ENCODE measurements at places on chromosomes 4 and X.

GRCh38 chr4:110483516-110483915 lies 7.6 kb downstream of the ENPEP start:
- no peak for DNase-seq

- DNase-seq = no peak
These were observed 200.7 kb upstream of the IL15 start for GRCh38 chr4:141435446-141436225.

DNA sequence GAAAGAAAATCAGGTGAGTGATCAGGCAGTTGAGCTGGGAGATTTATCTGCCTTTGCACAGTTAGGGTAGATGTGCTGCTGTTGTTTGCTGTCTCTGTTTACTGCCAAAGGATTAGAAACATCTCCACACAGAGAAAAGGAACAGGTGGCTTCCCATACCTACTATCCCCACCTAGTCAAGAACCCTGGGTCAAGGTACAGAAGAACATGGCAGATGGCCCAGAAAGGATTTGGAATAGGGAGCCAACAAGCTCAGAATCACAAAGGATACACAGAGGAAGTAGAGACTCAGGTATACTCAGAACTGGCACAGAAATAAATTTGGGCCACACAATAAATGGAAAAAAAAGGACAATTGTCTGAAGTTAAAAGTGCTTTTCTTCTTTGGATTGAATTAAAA lies 64.3 kb downstream of the TIGD2 start:
- DNase-seq = no peak

- no peak for DNase-seq
These were observed 43.9 kb upstream of the MTMR1 start for GRCh38 chrX:150649096-150649870.

DNA sequence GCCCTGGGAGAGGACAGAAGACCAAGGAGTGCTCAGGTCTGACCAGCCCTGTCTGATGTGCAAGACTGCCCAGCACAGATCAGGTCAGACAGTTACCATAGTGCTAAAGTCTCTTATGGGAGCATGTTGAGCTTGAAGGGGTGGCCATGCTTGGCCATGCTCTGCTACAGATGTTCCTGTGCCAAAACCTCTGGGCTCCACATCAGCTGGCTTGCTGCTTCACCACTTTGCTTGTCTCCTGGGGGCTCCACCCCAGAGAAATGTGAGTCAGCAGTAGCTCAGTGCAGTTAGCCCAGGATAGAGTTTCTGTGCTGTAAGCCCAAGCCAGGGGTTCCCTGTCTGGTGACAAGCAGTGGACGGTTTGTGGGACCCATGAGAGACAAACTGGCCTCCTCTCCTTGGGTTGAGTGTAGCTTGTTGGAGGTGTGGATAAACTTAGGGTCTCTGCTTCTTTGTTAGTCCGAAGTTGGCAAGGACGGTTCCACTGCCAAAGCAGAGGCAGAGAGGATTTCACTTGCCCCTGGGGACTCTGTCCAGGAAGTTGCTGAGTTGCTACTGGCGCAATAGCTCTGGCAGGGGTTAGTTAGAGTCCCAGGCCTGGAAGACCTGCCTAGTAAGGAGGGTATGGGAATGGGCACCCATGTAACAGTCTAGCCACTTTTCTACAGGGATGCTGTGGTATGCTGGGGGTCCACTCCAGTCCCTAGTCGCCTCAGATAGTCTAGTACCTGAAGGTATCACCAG lies 8.7 kb upstream of the TMSB15C start:
- no peak for DNase-seq

DNA sequence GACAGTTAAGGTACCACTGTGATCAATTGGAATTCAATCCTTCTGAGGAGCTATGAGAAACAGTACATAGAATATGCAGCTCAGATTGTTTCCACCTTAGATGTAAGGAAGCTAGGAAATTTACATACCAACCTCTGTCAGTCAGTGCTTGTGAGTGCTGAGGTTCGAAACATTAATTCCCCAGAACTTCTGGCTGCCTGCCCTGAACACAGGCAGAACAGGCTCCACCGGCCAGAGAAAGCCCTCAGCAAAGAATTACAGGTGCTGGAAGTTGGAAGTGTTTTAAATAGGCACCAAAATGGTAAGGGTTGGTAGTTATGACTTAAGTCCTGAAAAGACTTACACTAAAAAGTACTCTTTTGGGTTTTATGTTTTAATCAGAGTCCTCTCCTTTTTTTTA lies 651.8 kb downstream of the C4orf33 start:
- DNase-seq = no peak

GRCh38 chr4:5054532-5054931 lies 3.3 kb downstream of the STK32B start:
- no peak for DNase-seq

DNA sequence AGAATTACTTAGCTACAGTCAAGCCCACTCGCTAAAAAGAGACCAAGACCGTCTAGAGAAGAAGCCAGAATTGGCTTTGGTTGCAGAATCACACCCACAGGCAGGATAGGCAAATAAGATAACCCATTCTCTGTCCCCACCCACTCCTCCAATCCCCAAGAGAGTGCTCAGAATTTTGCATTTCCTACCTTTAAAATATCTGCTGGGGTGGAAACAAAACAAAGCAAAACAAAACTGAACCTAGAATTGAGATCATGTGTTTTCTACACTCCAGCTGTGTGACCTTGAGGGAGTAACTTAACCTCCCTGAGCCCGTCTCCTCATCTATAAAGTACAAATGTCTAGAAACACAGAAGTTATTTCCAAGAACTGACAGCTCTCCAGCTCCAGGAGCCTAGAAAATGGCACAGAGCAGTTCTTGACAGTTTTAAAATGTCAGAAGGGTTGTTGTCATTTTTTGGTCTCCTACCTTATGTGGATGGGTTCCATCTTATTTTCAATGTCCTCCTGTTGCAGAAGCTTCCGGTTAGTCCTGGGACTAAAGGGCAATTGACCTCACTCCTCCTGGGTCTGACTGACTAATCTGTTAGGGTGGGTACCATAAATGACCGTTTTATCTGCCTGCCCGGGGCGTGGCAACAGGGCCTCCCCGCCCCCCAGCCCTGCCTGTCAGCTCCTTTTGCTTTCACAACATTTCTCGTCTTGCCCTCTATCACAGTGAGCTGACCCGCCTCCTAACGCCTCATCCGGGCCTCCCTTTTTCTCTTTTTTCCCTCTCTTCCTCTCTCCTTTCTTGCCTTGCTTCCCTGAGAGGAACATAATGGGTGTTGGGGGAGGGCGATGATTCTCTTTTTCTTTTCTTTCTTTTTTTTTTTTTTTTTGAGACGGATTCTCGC lies 114.0 kb downstream of the RBM47 start:
- no peak for DNase-seq

GRCh38 chrX:149097786-149098185 lies 407.3 kb downstream of the IDS start:
- no peak for DNase-seq

- DNase-seq = no peak
These were observed at the start of gene MAOA for GRCh38 chrX:43656005-43656494. TSS of gene MAOA (plus strand) at chrX:43656299. CDS start at chrX:43656342, 43 bp downstream.

GRCh38 chrX:53253293-53254020 lies 27.9 kb downstream of the IQSEC2 start:
- DNase-seq = no peak

- DNase-seq = no peak
These were observed 517 bp downstream of the LEF1 start for GRCh38 chr4:108168160-108168670.

- no peak for DNase-seq
These were observed 441.7 kb downstream of the ARAP2 start for GRCh38 chr4:35802644-35803043.

- no peak for DNase-seq
These were observed 34.6 kb downstream of the PRPS2 start for GRCh38 chrX:12825801-12826200.

DNA sequence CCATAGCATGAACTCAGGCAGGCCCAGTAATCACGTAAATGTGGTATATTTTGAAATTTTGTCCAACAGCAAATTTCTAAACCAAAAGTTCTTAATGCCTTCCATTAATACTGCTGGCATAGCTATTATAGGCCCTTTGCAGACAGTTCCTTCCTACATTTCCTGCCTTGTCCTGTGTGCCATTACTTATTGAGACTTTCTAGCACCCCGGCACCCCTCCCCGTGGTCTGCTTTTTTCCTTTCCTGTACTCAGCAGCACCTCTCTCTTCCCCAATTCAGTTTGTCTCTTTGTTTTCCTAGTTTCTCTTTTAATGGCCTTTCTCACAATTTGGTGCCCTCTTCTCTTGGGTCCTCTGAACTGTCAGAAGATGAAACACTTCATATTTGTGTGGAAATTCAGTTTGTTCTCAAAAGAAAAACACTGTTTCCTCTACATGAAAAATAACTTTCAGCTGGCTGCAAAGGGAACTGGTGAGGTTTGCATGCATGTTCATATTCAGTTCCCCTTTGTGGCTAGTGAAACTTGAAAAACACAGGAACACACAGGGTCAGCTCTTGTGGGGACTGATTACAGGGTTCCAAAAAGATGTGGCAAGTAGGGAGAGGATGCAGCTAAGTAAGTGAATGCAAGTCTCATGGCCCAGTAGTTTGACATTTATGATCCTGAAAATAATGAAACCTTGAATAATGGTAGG lies 17.1 kb downstream of the GPR34 start:
- DNase-seq = no peak

GRCh38 chr4:75484190-75484589 lies 30.0 kb downstream of the RCHY1 start:
- no peak for DNase-seq

- DNase-seq = no peak
These were observed 3.5 kb downstream of the EDA2R start for GRCh38 chrX:66635360-66635759.

- no peak for DNase-seq
These were observed 32.9 kb upstream of the GRID2 start for GRCh38 chr4:92270908-92271307.

GRCh38 chr4:132227151-132227856 lies 921.8 kb upstream of the PCDH10 start:
- no peak for DNase-seq

DNA sequence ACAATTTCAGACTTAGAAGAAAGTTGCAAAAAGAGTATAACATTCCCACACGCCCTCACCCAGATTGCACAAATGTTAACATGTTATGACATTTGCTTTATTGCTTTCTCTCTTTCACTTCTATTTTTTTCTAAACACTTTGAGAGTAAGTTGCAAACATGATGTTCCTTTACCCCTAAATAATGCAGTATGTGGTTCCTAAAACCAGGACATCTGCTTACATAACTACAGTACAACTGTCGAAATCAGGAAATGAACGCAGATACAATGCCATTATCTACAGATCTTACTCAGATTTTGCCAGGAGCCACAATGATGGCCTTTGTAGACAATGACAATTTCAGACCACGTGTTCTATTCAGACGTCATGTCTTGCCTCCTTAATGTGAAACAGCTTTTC lies 22.4 kb downstream of the SH3TC1 start:
- DNase-seq = no peak

- DNase-seq = no peak
These were observed 127.1 kb downstream of the SLC7A11 start for GRCh38 chr4:138115053-138115452.

DNA sequence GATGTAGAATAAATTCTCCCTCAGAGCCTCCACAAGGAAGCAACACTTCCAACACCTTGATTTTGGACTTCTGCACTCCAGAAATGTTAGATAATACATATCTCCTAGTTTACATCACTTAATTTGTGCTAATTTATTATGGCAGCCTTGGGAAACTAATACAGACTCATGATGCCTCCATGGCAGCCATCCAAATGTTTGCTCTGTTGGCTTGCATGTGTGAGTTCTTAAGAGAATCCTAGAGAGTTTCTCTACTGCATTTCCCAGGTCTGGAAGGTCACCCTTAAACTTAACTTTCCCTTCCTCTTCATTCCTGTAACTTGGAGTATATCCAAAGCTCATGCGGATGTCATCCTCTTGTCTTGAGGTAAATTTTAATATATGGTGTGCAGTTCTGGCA lies 956.1 kb downstream of the ADGRL3 start:
- DNase-seq = no peak

- no peak for DNase-seq
These were observed at the start of gene NKX1-1 for GRCh38 chr4:1406394-1406980. TSS of gene NKX1-1 (minus strand) at chr4:1406442. CDS start at chr4:1406442, 0 bp downstream.

- no peak for DNase-seq
These were observed 85.0 kb upstream of the FAM241A start for GRCh38 chr4:112060212-112060611.

GRCh38 chr4:90495936-90496335 lies 368.7 kb downstream of the CCSER1 start:
- no peak for DNase-seq

GRCh38 chr4:153142700-153143438 lies 61.4 kb upstream of the TRIM2 start:
- no peak for DNase-seq

DNA sequence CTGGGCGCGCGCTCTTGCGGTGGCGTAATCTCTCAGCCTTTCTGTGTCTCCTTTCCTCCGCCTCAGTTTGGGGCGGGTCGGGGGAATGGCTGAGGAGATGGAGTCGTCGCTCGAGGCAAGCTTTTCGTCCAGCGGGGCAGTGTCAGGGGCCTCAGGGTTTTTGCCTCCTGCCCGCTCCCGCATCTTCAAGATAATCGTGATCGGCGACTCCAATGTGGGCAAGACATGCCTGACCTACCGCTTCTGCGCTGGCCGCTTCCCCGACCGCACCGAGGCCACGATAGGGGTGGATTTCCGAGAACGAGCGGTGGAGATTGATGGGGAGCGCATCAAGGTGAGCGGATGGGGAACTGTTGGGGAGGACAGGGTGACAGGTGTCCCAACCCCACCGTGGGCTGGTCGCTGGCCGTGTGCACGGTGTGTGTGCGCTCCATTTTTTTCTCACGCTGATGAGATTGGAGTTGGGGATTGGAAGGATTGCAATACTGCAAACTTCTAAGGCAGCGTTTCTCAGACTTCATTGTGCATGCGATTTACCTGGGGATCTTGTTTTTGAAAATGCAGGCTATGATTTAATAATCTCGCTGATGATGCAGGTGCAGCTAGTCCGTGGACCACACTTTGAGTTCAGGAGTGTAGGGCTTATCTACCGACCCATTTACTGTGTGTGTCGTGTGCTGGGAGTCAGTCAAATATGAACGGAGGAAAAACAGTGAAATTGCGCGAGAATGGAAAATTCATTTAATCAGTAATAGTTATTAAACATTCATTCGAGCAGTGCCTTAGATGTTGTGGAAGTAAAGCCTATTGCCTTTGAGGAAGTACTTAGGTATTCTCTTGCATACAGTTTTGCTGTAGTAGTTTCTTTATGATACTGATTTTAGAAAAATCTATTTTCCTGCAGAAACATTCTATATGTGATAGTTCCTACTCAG lies at the start of gene RAB33B:
RAB33B (plus strand) TSS at position 11 of the 935 bp plus-strand sequence; CDS start at position 86, 75 bp downstream.
- no peak for DNase-seq
